ENCODE measurements at places on chromosomes 7 and 10. TPM values are rescaled to one million over a fixed set of nuclear protein-coding genes. Genes with fewer than 3 reads are reported as not detected.

Gene AZGP1
- not detected for total RNA-seq

Gene SPDYE6
- not detected for total RNA-seq

Gene LHFPL3
- not detected for total RNA-seq

DNA sequence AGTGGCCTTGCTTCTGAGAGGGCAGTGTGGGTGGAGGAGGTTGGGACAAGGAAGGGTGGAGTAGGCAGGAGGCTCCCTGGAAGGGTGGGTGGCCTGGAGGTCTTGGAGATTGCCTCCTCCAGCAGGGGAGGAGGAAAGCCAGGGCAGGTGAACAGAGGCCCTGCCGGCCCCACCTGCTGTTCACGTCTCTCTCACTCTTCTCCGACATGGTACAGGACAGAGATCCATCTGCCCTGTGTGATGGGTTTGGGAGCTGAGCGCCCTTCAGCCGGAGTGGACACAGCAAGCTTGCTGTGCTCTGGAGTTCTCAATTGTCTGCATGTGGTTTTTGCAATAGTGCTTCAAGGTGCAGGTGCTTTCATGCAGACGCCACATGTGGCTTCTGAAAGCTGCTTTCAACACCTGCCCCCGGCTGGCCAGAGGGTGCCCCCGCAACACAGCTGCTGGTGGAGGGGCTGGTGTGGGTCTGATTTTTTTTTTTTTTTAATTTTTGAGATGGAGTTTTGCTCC lies 82.8 kb upstream of the GNA12 start:
- no peak for DNase-seq

GRCh38 chr10:116073001-116073400 lies 200.0 kb downstream of the GFRA1 start:
- no peak for DNase-seq

Gene NUTM2A
- total RNA-seq, result 1.6 TPM

DNA sequence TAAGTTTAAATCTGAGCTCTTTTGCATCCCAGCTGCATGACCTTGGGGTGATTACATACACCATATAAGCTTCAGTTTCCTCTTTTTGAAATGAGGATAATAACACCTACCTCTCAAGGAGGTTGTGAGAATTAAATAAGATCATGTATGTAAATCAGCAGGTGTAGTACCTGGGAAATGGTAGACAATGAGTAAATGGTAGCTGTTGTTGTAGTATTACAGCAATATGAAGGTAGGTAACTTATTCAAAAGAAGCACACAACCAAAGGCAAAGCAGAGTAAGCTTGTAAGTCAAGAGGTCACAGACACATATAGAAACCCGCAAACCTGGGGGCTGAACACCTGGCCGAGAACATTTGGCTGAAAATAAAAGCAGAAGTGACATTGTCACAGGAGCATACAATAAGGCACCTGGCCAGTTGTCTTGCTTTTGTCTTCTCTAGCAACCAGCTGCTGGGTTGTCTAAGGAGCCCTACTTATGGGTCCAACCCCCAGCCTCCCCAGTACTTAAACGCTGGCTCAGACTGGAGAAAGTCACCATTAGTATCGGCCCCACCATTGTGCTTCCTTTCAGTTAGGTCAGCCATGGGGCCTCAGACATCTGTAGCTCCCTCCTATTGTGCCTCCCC lies 203.6 kb upstream of the MKLN1 start:
- no peak for DNase-seq

GRCh38 chr7:34354011-34354410 lies 304.0 kb upstream of the NPSR1 start:
- DNase-seq, result no peak

- no peak for DNase-seq
Measured at GRCh38 chr7:27929127-27929526, 189.2 kb downstream of the TAX1BP1 start.

DNA sequence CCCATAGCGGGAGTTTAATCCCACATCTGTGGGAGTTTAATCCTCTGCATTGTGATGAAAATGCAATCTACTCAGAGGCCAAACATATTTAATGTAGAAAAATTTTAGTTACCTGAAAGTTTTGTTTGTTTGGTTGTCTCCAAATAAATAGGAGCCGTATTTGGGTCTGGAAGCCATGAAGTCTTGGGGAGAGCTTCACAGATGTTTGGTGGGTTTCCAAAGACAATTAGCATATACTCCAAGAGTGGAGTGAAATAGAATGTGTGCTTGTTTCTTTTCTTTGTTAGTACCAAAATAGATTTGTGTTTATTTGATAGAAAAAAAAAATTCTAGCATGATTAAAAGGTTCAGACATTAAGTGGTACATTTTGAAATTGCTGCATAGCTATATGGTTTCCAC lies 50.9 kb downstream of the ANK3 start:
- no peak for DNase-seq

DNA sequence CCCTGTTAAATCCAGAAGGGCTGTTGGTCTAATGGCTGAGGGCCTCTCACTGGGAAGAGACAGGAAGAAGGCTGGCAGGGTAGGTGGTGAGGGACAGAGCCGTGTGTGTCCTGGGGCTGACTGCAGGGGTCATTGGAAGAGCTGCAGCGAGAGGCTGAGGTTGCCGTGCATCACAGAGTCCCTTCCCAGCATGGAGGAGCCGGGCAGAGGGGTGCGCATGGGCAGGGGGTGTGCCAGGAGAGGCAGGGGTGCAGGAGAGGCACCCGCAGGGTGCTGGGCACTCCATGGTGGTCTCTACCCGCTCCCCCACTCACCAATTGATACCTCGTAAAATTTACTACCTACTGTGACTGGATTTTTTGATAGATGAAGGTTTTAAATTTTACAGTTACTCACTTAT lies 124.3 kb downstream of the ACTR3B start:
- DNase-seq, result no peak
